Right renal cortex interstitium (tissue), 3 donors: ENCODE measurements at places on chromosomes 5 and 9. TPM values are rescaled to one million over a fixed set of nuclear protein-coding genes. Genes with fewer than 3 reads are reported as not detected.

Gene LOX
- polyA plus RNA-seq = 40.3 TPM

Gene SHISAL2B
- not detected for polyA plus RNA-seq

Gene SEMA5A
- polyA plus RNA-seq = 40.9 TPM

Gene ADGRD2
- 0.17 TPM for polyA plus RNA-seq

Gene SCGB3A2
- not detected for polyA plus RNA-seq

Gene RAB3C
- polyA plus RNA-seq = 1.9 TPM

Gene TTC16
- 0.14 TPM for polyA plus RNA-seq

DNA sequence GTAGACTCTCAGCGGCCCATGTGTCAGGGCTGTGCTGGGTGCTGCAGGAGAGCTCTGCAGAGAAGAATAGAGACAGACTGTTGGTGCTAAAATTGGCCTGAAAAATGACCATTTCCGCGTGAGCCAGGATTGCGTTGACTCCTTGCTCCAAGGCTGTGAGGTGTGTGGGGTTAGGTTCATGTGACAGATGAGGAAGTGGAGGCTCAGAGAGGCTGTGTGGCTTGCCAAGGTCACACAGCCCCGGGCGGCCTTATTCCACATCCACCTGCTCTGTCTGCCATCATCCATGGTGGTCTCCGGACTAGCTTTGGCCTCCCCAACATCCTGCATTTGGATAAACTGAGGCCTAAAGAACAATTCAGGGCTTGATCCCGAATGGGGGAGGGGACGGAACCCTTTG lies 15.2 kb downstream of the NEK6 start:
- no peak for DNase-seq

DNA sequence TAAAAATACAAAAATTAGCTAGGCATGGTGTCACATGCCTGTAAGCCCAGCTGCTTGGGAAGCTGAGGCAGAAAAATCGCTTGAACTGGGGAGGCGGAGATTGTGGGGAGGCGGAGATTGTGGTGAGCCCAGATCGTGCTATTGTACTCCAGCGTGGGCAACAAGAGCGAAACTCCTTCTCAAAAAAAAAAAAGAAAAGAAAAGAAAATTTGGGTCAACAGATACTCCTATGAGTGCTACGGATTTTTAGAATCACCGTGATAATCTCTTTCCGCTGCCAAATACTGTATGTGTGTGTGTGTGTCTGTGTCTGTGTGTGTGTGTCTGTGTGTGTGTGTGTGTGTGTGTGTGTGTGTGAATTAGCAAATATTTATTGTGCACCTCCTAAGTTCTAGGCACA lies 64.4 kb downstream of the ARRDC3 start:
- no peak for DNase-seq

DNA sequence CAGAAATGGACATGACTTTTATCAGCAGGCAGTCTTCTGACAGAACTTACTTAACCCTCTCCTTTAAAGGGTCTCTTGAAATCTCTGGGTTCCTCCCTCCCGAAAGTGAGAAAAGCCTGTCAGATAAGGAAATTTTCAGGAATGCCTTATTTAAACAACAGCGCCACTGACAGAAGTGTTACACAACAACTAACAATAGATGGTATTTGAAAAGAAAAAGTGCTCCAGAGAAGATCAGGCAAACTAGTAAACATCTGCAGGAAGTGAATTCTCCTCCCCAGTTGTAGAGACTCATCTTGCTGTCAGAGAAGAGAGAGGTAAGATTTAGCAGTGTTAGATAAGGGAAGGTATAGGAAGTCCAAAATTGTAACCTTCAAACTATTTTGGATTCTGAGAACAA lies 107.2 kb upstream of the NFIL3 start:
- no peak for DNase-seq

DNA sequence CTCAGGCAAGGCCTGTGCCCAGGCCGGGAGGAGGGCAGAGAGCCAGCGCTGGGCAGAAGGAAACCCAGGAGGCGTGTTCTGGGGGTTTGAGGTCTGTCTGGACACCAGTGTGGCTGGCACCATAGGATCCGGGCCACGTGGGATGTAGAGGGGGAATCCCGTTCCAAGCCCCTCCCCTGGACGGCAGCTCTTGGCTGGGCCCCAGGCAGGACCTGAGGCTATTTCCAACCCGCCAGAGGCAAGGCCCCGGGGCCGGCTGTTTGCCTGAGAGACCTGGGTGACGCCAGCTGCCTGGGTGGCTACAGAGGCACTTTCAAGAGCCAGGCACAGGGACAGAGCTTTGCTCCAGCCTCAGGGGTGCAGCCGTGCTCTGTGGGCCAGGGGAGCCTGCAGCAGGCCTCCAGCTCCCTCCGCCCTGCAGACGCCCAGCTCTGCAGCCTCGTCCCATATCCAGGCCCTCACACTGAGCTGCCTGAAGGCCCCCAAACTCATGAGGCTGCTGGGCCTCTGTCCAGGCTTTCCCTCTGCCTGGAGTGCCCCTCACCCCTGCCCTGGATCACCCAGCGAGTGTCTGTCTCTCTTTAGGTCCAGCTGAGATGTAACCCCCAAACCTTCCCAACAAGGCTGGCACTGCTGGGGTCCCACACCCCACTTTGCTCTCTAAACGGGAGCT lies 56.6 kb upstream of the EGFL7 start:
- DNase-seq = no peak

DNA sequence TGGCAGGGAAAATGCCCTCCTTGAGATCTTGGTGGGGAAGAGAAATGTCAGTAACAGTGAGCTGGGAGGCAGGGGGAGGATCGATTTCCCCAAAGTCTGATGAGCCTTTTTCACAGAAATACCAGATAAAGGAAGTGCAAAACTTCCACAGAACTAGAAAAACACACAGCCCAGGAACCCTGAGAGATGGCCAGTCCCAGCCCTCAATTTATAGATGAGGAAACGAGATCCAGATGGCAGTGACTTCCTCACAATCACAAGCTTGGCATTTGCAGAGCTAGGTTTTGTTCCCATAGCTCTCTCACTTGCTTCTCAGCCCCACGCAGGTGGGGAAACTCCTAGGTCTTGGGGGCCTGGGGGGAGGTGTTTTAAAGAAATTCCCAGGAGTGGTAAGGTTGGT lies 3.8 kb upstream of the GGTA1 start:
- no peak for DNase-seq

DNA sequence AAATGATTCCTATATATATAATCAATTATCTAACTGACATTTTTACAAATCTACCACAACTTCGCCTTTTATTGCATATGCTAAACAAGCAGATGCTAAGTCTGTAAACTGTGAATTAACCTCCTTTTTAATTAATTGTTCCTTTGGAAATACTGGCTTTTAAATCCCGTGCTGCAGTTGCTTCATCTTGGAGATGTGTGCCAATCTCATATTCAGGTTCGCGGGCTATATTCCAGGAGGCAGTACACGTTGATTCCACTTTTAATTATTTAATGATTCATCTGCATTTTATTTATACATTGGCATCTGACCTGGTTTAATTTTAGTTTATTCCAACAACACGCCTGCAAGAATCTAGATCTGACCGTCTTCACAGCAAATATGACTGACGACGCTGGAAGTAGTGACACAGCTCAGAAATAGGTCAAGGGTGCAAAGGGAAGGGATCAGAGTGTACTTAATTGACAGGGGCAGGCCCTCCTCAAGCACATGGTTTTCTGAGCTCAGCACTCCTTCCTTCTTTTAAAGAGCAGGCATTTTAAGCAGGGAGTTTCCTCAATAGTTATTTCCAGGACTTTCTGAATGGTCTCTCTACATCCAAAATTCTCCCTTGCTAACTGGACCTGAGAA lies 125.2 kb downstream of the GLIS3 start:
- no peak for DNase-seq

DNA sequence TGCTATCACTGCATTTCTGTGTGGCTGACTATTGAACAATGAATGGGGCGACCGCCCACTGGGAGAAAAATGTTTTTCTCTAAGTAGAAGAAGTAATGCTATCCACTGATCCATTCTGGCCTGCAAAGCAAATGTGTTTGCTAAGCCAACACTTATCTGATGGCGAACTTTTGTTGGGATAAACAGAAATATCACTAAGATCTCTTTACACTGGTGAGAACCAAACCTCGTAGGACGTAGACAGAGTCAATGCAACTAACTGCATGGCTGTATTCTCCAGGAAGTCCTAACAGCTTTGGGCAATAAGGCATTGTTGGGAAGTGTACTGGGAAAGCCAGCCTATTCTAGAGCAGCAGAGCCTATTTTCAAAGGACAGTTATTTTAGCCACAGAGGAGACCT lies 77.7 kb downstream of the ANKH start:
- no peak for DNase-seq

GRCh38 chr5:160092960-160093707 lies 26.1 kb downstream of the PWWP2A start:
- no peak for DNase-seq

GRCh38 chr5:40309851-40310250 lies 369.9 kb upstream of the PTGER4 start:
- no peak for DNase-seq

- no peak for DNase-seq
Measured at GRCh38 chr5:168978015-168978414, 322.9 kb downstream of the SLIT3 start.

GRCh38 chr5:5492087-5492933 lies 69.8 kb downstream of the ICE1 start:
- DNase-seq = no peak

DNA sequence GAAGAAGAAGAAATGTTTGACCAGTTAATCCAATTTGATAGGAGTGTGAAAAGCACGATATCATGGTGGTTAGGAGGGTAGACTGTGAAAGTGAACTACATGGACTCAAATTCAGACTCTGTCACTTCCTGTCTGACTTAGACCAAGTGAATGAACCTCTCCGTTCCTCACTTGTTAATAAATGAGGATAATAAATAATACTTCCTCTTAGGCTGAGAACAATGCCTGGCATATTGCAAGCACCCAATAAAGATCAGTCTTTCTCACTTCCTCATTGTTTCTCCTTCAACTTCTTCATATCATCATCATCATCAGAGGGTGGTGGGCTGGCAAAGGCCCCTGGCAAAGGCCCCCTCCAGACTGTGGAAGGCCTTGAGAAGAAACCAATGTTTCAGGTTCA lies 148.7 kb downstream of the CDK5RAP2 start:
- no peak for DNase-seq

- DNase-seq = no peak
Measured at GRCh38 chr5:154694159-154694558, 61.0 kb upstream of the LARP1 start.

GRCh38 chr5:103428411-103428871 lies 134.1 kb downstream of the NUDT12 start:
- no peak for DNase-seq

DNA sequence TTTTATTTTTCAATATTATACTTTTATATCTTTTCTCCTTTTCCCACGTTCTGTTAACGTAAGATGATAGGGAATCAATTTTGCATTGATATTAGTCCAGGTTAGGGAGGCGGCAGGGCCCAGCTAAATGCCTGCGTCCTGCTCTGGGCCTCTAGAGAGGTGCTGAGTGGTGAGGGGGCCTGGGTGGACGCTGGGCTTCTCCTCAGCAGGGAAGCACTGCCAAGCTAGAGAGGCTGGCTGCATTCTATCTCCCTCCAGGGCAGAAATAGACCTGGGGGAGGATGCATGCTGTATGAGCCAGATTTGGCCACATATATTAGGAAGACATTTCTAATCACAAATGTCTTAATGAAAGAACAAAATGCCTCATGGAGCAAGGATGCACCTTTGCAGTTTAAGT lies 43.6 kb upstream of the NKX2-5 start:
- DNase-seq = no peak

GRCh38 chr5:52521236-52521635 lies 266.5 kb upstream of the ITGA1 start:
- no peak for DNase-seq

GRCh38 chr9:18741945-18742344 lies 268.0 kb downstream of the ADAMTSL1 start:
- DNase-seq = no peak

DNA sequence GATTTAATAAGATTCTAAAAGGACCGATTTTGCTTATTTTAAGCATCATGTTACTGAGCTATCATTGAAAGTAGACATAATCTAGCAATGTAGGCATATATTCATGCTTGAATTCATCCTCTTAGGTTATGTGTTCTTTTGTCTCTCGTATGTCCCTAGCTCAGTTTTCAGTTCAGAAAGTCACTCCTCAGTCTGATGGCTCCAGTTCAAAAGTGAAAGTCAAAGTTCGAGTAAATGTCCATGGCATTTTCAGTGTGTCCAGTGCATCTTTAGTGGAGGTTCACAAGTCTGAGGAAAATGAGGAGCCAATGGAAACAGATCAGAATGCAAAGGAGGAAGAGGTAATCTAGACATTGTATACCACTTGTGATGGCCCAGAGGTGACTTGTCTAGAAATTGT lies 39.2 kb downstream of the HSPA4 start:
- DNase-seq = no peak

- DNase-seq = no peak
Measured at GRCh38 chr9:99478469-99479027, 256.5 kb downstream of the SEC61B start.

- DNase-seq = no peak
Measured at GRCh38 chr5:2173151-2173834, 290.6 kb upstream of the IRX4 start.

DNA sequence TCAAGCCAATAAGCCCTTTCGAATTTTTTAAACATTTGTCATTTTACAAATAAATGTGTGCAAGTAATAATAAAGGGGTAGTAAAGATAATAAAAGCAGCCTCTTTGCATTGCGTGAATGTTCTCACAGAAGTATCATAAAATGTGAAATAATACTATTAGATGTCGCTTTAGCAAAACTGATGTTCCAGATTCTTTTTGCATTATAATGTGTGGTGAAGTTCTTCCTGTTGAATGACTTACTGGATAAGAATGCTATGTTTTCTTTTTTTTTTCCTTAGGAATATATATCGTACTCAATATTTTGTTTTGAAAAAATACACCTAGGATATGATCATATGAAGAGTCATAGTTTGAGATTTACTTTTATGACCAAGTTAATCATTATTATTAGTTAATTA lies 85.2 kb upstream of the CDH12 start:
- no peak for DNase-seq

- DNase-seq = no peak
Measured at GRCh38 chr5:110784901-110785300, 46.1 kb downstream of the SLC25A46 start.
